Activated CD4-positive, alpha-beta T cell treated with anti-CD3 and anti-CD28 coated beads for 4 hours (primary cell): ENCODE measurements at places on chromosomes 1 and 21.
A peak's percentile ranks its signal among the peaks of the same experiment; 100 is the strongest.

DNA sequence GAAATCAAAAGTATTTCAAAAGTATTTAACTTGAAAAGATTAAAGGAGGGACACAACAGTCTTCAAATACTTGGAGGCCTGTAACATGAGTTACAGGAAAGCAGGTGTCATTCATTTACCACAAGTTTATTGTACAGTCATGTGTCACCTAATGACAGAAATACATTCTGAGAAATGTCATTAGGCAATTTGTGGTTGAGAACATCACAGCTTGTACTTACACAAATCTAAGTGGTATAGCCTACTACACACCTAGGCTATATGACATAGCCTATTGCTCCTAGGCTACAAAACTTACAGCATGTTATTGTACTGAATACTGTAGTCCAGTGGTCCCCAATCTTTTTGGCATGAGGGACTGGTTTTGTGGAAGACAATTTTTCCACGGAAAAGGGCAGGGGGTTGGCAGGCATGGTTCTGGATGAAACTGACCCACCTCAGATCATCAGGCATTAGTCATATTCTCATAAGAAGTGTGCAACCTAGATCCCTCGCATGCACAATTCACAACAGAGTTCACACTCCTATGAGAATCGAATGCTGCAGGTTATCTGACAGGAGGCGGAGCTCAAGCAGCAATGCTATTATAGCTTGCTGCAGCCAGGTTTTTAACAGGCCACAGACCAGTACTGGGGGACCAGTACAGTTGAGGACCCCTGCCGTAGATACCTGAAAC lies 25.0 kb upstream of the PHTF1 start:
- DNase-seq, result peak; percentile 2

DNA sequence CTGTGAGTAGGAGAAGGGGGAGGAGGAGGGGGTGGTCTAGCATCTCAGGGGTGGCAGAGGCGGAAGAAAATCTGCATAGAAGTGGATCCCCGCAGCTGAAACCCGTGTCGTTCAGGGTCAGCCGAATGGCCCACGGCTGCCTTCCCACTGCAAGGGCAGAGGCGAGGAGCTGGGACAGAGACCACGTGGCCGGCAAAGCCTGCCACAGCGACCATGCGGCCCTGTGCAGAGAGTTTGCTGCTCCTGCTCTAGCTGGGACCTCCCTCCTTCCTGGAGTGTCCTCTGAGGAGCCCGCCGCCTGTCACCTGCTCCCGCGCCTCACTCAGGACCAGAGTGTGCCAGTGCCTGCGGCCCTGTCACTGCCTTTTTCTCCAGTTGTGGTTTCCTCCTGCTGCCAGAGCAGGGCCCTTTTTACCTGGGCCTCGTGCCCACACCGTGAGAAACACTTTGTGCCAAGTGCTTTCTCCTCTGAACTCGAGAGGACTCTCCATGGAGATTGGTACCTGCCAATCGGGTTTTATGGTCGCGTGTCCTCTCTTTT lies 5.4 kb upstream of the TRPM2 start:
- DNase-seq, result no peak

DNA sequence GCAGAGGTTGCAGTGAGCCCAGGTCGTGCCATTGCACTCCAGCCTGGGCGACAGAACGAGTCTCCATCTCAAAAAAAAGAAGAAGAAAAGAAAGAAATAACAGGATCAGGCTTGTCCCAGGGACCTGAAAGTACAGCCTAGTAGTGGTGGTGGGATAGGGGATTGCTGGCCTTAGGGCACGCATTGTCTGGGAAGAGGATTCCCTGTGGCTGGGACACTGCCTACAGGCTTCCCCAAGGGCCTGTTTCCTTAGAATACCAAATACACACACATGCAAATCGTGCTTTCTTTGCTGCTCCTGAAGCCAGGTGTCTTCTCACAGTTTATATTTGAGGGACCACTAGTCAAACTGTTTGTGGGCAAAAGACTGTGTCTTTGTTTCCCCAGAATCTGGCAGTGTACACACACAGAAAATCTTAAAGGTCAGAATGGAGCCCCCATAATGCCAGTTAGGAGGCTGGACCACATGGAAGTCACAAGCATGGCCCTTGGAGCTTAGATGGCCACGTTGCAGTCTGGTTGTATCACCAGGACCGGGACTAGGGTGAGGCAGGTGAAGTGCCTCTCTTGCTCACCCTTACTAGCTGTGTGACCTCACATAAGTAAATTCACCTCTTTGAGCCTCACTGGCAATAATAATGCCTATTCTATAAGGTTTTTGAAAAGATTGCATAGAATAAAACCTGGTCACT lies 12.7 kb upstream of the ASAP3 start:
- no peak for DNase-seq

- no peak for DNase-seq
These were observed 43.1 kb downstream of the PDE9A start for GRCh38 chr21:42696501-42697040.

DNA sequence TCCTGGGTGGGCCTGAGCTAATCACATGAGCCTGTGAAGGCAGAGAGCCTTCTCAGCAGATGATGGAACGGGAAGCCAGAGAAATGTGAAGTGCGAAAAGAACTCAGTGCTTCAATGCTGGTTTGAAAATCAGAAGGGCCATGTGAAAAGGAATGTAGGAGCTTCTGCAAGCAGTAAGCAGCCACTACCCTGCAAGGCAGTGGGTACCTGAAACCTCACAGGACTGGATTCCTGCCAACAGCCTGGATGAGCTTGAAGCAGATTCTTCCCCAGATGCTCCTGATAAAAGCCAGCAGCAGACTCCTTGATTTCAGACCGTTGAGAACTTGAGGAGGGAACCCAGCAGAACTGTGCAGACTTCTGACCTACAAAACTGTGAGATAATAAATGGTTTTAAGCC lies 158.6 kb downstream of the SYT2 start:
- no peak for DNase-seq

DNA sequence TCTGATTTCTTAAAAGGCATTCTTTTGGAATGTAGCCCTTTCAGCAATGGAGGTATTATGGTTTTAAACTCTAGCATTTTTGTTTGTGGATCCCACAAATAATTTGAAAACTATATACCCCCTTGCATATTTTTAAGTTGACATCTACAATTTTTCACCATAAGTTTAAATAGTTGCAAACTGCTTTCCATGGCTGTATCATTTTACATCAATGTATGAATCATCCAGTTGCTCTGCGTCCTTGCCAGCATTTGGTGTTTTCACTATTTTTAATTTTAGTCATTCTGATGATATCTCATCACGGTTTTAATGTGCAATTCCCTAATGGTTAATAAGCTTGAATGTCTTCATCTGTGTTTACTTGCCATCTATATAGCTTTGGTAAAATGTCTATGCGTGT lies 20.7 kb downstream of the DIPK1A start:
- DNase-seq, result no peak

DNA sequence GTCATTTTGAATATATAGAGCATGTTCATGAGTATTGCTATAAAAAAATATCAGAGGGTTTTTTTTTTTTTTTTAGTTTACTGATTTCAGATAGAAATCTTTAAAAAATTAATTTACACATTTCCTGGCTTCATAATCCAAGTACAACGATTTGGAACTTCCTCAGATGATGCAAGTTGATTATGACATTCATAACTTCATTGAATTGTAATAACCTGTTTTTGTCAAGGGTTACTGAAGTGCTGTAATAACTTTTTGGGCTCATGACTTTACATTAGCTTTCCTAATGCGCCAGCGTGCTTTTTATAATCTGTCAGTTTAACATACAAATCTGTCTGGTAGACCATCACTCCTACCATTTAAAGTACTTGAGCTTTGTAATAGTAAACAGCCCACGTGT lies 81.3 kb downstream of the SASS6 start:
- no peak for DNase-seq

DNA sequence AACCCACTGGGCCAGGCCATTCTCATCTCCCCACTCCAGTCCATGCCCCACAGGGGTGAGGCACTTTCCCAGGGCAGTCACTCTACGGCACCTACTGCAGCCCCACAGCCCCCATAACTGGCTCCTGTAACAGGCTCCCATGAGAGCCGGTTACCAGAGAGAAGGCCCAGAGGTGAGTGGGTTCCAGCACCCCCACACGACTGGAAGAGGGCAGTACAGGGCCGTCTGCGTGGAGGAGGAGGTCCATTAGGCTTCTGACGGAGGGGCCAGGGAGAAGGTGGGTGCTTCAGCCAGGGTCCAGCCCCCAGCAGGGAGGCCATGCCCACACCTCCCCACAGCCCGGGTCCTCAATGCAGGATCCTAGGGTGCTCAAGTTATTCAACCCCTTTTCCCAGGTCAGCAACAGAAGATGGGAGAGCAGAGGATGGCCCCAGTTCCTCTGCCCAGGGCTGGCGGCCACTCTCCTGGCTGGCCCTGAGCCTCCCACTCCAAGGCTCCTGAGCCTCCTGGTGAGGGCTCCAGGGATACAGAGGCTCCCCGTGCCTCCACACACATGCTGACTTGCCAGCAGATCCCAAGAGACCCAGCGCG lies 1.6 kb downstream of the ACAP3 start:
- DNase-seq, result no peak

GRCh38 chr1:50917138-50918137 lies 42.6 kb downstream of the FAF1 start:
- DNase-seq, result no peak

- no peak for DNase-seq
These were observed 106.3 kb upstream of the HMCN1 start for GRCh38 chr1:185627761-185628501.

DNA sequence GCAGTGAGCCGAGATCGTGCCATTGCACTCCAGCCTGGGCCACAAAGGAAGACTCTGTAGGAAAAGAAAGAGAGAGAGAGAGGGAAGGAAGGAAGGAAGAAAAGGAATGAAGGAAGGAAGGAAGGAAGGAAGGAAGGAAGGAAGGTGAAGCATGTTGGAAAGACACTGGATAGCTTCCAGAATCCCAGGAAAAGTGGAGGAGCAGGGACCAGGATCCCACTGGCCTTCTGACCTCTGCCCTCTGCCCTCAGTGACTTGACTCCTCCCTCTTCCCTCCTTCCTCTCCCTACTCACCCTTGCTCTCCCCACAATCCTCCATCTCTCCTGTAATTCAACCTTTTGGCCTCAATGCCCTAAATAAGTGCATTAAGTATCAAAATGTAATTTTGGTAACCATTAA lies 4.1 kb upstream of the UTS2 start:
- no peak for DNase-seq

GRCh38 chr1:60504206-60504840 lies 430.8 kb upstream of the C1orf87 start:
- no peak for DNase-seq

GRCh38 chr21:9837946-9838737 lies 683.2 kb upstream of the TPTE start:
- no peak for DNase-seq

DNA sequence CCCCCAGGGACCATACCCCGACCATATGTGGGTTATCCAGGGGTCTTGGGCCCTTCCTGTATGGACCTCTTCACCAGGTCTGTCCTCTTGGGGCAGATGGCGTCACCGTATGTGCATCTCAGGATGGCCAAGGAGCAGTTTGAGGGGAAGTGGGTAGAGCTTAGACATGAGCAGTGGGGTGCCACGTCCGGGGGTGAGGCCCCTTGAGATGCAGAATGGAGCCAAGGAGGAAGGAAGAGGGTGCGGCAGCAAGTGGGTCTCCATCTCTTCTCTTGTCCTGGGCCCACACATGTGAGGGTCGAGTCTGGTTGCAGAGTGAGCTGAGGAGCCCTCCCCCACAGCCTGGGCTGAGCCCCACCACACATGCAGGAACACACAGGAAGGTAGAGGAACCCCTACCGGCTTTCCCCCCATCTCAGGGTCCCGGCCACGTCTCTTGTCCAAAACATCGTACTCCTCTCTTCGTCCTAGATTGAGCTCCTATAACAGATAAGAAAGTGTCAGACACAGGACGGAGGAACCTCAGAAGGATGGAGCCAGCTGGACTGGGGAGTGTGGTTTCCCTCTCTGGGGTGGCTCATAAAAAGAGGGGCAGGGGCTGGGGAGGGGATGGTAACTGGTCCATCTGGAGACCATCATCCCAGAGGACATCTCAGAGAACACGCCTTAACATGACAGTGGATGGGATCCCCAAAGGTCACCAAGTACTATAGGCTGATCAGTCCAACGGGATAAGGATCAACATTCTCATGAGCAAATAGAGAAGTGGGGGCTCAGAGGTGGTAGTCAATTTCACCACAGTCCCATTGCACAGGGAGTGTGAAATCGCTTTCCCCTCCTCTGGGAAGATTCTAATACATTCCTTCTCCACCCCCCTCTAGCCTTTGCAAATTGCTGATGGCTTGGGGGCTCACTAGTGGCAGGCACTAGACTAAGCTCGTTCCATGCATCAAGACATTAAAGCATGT lies 79.9 kb downstream of the CD247 start:
- DNase-seq, result no peak

GRCh38 chr1:1428174-1428573 lies 7.1 kb upstream of the ANKRD65 start:
- no peak for DNase-seq

DNA sequence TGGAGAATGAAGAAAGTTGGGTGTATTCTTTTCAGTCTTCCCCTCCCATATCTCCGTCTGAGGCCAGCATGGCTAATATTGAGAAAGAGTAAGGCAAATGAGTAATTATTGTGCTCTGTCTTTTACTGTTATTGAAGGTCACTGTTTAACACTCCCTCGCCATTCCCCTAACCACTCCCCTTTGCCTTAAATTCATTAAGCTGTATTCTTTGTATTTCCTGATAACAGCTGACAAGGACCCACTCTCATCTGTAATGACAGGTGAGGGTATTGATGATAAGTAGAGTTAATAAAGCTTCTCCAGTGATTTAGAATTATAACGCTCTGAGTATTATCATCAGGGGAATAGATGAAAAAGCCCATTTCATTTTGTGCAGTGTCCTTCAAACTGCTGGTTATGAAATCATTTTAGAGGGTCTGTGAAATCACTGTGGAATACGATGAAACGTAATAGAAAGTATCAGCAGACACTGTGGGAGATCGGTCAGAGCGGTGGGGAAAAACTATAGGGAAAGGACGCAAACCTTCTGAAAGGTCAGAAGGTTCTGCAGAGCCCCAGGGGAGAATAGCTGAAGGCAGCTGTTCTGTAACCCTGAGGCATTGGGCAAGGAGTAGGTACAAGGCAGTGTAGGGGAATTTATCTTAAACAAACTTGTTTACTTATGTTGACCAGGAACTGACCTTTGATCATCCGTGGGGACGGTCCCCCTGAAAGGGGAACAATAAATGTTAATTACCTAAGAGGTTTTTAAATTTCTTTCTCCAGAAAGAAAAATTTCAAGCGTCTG lies 46.3 kb upstream of the CACYBP start:
- no peak for DNase-seq

DNA sequence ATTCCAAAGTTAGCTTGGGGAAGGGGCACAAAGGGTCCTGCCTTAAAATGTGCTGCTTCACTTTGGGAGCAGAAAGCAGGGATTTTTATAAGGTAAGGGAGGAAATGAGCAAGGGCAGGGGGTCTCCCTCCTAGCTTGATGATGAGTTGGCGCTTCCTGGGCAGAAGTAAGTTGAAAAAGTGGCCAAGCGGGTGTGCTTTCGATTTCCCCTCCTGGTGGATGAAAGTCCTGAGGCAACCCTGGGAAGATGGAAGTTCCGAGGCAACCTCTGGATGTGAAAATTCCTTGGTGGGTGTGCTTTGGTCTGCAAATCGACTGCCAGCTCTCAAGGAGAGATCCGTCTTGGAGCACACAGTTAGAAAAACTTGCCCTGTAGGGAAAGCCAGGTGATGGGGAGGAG lies 41.7 kb upstream of the CD2 start:
- DNase-seq, result no peak
